Heart left ventricle (tissue), 16 donors: ENCODE measurements at places on chromosomes 7 and 10. TPM values are rescaled to one million over a fixed set of nuclear protein-coding genes. Genes with fewer than 3 reads are reported as not detected.
A peak's percentile ranks its signal among the peaks of the same experiment; 100 is the strongest.

Gene HMX2
- polyA plus RNA-seq: not detected

Gene PRKG1
- polyA plus RNA-seq: 9.5 TPM

Gene ERVW-1
- polyA plus RNA-seq: not detected

Gene DYDC1
- polyA plus RNA-seq: not detected

Gene ATAD1
- polyA plus RNA-seq: 17.5 TPM

Gene LUC7L2
- polyA plus RNA-seq: 39.3 TPM

Gene RAPGEF5
- 10.8 TPM for polyA plus RNA-seq

Gene FZD1
- polyA plus RNA-seq: 9.9 TPM

Gene CLDN4
- polyA plus RNA-seq: 0.12 TPM

Gene VSTM2A
- not detected for polyA plus RNA-seq

GRCh38 chr10:14325325-14325955 is 5.3 kb downstream of the FRMD4A start:
- H3K4me3 ChIP-seq: no peak overlapping the region
- no peak for DNase-seq
- H3K27ac ChIP-seq: no peak overlapping the region
- no peaks in the 10 kb centered on the region for H3K36me3 ChIP-seq

DNA sequence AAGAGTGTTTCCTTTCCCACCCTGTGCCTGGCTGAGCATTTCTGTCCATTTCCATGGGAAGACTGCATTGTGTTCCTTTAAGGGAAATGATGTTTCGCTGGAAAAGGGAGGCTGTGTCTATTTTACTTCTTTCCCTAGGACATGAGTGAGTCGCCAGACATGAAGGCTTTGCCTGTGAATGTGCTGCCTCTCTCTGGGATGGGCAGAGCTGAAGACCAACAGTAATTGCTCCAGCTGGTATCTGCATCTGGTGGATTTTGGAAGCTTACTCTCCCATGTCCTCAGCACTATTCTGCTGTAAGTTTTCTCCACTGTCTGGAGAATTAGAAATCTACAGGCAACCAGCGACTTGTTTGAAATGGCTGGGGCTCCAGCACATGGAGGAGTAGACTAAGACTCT is 264.6 kb upstream of the BMPER start:
- no peak overlapping the region for H3K27ac ChIP-seq
- H3K4me1 ChIP-seq: no peaks in the 10 kb centered on the region
- H3K4me3 ChIP-seq: no peak overlapping the region
- H3K27me3 ChIP-seq: no peaks in the 10 kb centered on the region
- no peak for DNase-seq
- no peaks in the 10 kb centered on the region for H3K36me3 ChIP-seq

- H3K36me3 ChIP-seq: no peaks in the 10 kb centered on the region
- no peak for DNase-seq
- no peak overlapping the region for H3K27ac ChIP-seq
- no peaks in the 10 kb centered on the region for H3K4me1 ChIP-seq
Observed at GRCh38 chr10:111148025-111148424, 71.2 kb downstream of the ADRA2A start.

GRCh38 chr7:94053532-94053931 is 49.4 kb upstream of the BET1 start:
- DNase-seq: no peak
- no peak overlapping the region for H3K4me3 ChIP-seq
- no peak overlapping the region for H3K27ac ChIP-seq
- no peaks in the 10 kb centered on the region for H3K27me3 ChIP-seq
- H3K36me3 ChIP-seq: no peaks in the 10 kb centered on the region

GRCh38 chr7:48511080-48511479 is 339.8 kb downstream of the ABCA13 start:
- no peak overlapping the region for H3K4me3 ChIP-seq
- no peaks in the 10 kb centered on the region for H3K4me1 ChIP-seq
- DNase-seq: no peak
- H3K27me3 ChIP-seq: no peaks in the 10 kb centered on the region
- no peak overlapping the region for H3K27ac ChIP-seq

DNA sequence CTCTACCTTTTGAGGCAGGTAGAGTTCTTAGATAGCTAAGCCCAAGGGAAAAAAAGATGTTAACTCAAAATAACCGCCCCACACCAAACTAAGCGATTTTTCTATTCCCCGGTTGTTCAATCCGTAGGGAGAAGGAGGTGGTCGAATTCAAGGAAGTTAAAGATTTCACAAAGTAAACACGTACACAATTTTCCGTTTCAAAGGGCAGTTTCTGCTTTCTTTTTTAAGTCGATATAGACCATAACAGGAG is 842 bp downstream of the KBTBD2 start:
- DNase-seq: no peak
- peak overlapping the region; percentile 98 for H3K27ac ChIP-seq
- no peaks in the 10 kb centered on the region for H3K36me3 ChIP-seq
- H3K4me3 ChIP-seq: peak overlapping the region; percentile 90
- peaks cover 31% of the 10 kb centered on the region for H3K4me1 ChIP-seq

- H3K4me3 ChIP-seq: no peak overlapping the region
- no peaks in the 10 kb centered on the region for H3K36me3 ChIP-seq
- H3K4me1 ChIP-seq: peaks cover 3% of the 10 kb centered on the region
- no peak overlapping the region for H3K27ac ChIP-seq
- no peak for DNase-seq
Observed at GRCh38 chr10:96922978-96923948, 91.2 kb downstream of the LCOR start.

DNA sequence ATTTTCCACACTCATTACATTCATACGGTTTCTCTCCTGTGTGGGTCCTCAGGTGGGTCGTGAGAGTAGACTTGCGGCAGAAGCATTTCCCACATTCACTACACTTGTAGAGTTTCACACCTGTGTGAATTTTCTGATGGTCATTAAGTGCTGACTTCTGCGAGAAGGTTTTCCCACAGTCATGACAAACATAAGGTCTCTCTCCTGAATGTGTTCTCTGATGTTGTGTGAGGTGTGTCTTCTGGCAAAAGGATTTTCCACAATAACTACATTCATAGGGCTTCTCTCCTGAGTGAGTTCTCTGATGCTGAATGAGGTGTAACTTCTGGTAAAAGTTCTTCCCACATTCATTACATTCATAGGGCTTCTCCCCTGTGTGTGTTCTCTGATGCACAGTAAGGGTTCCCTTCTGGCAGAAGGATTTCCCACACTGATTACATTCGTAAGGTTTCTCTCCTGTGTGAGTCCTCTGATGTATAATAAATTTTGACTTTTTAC is 15.1 kb downstream of the ZNF12 start:
- H3K36me3 ChIP-seq: peaks cover 48% of the 10 kb centered on the region
- H3K4me1 ChIP-seq: no peaks in the 10 kb centered on the region
- H3K27ac ChIP-seq: no peak overlapping the region
- no peak for DNase-seq

DNA sequence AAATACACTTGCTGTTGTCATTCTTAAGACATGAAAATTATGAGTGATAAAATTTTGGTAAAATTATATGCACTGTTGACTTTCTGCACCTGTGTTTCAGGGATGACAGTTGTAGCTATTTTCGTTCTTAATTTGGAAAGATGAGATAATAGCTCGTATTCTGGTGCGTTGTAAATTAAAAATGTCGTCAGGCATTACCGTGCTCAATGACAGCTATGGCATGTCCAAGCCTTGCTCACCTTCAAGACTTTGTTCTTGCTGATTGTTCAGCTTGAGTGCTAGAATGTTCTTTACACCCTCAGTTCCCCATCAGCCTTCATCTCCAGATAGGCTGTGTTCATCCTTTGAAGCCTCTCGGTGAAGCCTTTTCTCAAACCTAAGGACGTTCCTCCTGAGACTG is 21.5 kb downstream of the TRRAP start:
- no peak overlapping the region for H3K27ac ChIP-seq
- no peaks in the 10 kb centered on the region for H3K4me1 ChIP-seq
- H3K4me3 ChIP-seq: no peak overlapping the region

DNA sequence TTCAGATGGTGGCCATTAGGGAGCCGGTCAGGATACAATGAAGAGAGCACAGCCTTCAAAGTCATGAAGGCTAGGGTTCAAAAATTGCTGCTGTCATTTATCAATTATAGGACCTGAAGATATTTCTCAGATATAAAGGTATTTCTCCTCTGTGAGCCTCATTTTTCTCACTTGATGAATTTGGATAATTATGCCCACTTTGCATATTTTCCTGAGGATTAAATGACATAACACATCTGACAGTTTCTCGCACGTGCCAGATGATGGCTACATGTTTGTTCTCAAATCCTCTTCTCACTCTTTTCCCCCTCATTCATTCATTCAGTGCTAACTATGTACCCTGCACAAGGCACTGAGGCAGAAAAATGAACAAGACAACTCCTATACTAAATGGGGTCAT is 391.6 kb downstream of the INHBA start:
- H3K4me3 ChIP-seq: no peak overlapping the region
- no peaks in the 10 kb centered on the region for H3K27me3 ChIP-seq
- DNase-seq: no peak
- H3K36me3 ChIP-seq: no peaks in the 10 kb centered on the region

DNA sequence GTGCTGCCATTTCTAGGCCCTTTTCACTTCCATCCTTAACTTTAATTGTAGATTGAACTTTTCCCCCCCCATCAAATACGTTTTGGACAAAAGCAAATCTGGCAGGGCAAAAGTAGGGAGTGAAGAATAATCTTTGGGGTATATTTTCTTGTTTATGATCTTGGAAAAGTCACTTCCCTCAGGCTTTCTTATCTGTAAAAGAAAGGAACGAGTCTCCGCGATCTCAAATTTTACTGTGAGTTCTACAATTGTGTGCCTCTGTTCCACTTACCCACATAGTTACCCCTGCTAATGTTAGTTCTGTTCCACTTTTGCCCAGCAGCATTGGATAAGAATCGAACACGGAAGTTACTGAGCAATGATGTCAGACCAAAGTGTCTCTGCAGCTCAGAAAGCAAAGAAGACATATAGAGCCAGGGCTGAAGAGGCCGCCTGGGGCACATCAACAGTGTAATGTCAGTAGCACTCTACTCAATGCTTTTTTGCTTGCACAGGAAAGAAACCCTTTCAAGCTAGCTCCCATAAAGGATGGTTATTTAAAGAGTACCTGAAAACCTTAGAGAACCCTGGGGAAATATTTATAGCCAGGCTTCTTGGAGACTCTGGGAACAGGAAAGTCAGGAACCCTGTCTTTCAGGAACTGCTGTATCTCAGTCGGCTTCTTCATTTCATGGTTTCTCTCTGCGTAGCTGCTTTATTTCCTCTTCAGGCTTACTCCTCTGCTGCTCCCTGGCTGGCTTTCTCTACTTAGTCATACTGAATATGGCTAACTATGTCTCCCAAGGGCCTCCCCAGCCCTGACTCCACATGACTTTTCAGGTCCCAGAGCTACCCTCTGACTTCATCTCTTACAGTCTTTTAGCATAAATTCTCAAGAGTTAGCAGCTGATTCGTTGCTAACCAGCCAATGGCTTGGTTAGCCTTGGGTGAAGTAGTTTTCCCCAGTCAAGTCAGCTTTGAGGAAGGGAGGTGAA is 123.7 kb upstream of the FAM3C start:
- DNase-seq: peak; percentile 27
- no peaks in the 10 kb centered on the region for H3K27me3 ChIP-seq
- no peaks in the 10 kb centered on the region for H3K4me1 ChIP-seq

GRCh38 chr7:100840470-100841100 is 11.9 kb upstream of the SLC12A9 start:
- H3K27me3 ChIP-seq: no peaks in the 10 kb centered on the region
- no peak overlapping the region for H3K4me3 ChIP-seq

- H3K27me3 ChIP-seq: no peaks in the 10 kb centered on the region
- no peak overlapping the region for H3K4me3 ChIP-seq
- no peaks in the 10 kb centered on the region for H3K36me3 ChIP-seq
Observed at GRCh38 chr7:94300176-94300835, 94.4 kb upstream of the COL1A2 start.

- no peaks in the 10 kb centered on the region for H3K36me3 ChIP-seq
- peaks cover 49% of the 10 kb centered on the region for H3K4me1 ChIP-seq
- H3K27me3 ChIP-seq: no peaks in the 10 kb centered on the region
Observed at GRCh38 chr7:22559829-22560489, 60.0 kb upstream of the STEAP1B start.

- no peaks in the 10 kb centered on the region for H3K4me1 ChIP-seq
- no peaks in the 10 kb centered on the region for H3K36me3 ChIP-seq
- DNase-seq: no peak
- H3K4me3 ChIP-seq: no peak overlapping the region
- H3K27me3 ChIP-seq: no peaks in the 10 kb centered on the region
Observed at GRCh38 chr7:94056796-94057207, 52.6 kb upstream of the BET1 start.

DNA sequence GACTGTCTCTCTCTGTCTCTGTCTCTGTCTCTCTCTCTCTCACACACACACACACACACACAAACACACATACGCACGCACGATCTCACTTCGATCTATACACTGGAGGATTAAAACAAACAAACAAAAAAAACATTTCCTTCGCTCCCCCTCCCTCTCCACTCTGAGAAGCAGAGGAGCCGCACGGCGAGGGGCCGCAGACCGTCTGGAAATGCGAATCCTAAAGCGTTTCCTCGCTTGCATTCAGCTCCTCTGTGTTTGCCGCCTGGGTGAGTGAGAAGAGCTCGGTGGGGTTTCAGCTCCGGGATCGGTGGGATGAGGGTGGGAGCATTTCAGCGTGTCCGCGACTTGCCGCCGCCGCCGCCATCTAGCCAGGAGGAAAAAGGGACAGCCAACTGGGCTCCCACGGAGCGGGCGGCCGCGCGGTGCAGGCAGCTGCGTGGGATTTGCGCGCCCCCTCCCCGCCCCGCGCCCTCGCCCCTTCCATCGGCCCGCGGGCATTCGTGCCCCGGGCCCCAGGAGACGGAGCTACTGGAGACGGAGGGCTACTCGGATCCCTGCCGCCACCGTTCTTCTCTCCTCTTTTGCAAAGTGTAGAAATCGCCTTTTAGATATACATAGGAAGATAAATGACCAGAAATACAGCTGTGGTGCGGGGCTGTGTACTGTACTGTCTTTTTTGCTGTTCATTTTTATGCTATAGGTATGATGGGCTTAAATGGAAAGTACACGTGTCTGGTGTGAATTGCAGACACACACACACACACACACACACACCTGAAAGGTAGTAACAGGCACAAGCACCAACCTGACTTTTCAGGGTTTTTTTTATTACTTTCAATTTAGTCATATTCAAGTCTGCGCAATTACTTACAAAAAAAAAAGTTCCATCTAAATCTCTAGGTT is 581 bp downstream of the PTPRZ1 start:
- peak overlapping the region; percentile 45 for H3K4me3 ChIP-seq
- H3K27me3 ChIP-seq: peaks cover 49% of the 10 kb centered on the region
- no peak overlapping the region for H3K27ac ChIP-seq

DNA sequence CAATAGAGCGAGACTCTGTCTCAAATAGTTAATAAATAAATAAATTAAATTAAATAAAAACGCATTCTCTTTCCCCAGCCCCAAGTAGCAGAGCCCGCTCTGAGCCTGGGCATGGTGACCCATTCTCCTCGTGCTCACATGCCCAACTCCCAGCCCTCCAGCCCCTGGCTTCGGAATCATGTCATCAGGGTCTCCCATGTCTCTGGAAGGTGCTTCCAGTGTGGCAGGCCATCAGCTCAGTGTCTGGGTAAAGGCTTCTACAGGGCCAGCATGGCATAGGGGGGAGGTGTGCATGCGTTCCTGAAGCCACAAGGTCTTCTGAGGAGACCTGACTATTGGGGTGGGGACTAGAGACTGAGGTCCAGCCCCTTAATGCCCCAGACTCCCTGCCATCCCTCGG is 72.8 kb downstream of the ALOX5 start:
- no peak overlapping the region for H3K4me3 ChIP-seq
- H3K36me3 ChIP-seq: no peaks in the 10 kb centered on the region
- no peaks in the 10 kb centered on the region for H3K27me3 ChIP-seq
- DNase-seq: no peak
- peaks cover 6% of the 10 kb centered on the region for H3K4me1 ChIP-seq
